NCI-H446 (cell line): ENCODE measurements at places on chromosomes 16 and 17.

DNA sequence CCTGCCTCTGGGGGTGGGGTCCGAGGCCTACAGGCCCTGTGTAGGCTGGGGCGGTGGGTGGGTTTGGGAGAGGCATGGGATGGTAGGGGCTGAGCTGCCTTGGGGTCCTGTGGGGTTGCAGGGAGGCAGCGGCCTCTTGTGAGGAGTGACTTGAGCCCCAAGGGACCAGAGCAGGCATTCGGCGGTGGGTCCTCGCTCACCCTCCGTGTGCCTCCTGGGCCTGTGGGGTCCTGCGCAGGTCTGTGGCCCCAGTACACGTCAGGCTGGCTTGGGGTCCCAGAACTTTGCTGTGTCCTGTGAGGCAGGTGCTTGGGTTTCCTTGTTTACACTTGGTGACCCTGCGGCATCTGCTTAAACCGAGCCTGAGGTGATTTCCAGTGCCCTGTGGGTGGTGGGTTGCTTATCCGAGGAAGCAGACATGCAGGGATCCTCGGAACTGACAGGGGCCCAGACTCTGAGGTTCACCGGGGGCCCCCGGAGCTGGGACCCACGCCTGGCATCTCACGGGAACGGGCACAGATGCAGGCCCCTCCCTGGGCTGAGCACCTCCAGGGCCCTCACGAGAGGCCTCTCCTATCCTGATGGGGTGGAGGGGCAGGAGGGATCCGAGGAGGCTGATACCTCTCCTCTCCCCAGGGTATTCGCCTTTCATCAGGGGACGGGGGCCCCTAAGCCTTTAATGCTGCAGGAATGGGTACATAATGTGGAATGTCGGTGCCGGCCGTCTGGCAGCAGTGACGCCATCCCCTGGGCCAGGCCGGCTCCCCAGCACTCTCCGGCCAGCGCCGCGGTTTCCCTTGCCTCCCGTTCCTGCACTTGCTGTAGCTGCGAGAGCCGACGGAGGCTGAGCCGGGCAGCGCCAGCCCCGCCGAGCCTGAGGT is 7.7 kb downstream of the METRNL start:
- DNase-seq, result no peak

DNA sequence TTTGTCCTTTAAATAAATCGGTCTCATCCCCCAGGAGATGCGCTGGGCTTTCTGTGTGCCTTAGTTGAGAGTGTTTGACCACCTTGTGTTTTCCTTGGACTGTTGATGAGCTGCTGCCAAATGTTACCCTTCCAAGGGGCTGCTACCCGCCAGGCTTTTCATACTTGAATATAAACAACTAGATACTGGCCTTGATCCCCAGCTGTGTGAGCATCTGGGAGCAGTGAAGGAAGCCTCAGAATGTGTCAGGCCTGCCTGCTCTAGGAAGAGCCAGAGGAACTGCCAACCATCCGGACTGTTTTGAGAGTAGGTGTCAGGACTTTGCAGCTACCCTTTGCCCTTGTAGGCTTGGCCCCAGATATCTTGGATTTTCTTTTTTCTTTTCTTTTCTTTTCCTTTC is 57.8 kb downstream of the LDHD start:
- peak; percentile 36 for DNase-seq

GRCh38 chr17:8965394-8966168 is at the start of gene PIK3R5:
Gene PIK3R5 (minus strand): TSS chr17:8965707. CDS start chr17:8911494, 54,213 bp downstream.
- DNase-seq, result no peak

DNA sequence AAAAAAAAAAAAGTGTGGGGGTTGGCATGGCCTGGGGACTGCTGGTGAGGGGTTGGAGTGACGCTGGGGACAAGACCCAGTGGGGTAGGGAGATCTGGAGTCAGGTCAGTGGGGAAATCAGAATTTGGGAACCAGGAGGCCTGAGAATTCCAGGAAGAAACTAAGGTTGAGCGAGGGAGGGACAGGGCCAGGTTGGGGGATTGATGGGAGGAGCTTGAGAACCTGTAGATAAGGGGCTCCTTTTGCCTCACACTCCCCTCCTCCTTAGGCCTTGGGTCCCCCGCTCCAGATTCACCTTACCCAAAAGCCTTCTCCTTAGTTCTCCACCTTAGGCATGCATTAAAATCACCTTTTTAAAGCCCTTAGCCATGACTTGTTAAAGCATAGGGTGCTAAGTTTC is 8.3 kb upstream of the PYDC1 start:
- no peak for DNase-seq
